ENCODE measurements at places on chromosomes 4 and X.

DNA sequence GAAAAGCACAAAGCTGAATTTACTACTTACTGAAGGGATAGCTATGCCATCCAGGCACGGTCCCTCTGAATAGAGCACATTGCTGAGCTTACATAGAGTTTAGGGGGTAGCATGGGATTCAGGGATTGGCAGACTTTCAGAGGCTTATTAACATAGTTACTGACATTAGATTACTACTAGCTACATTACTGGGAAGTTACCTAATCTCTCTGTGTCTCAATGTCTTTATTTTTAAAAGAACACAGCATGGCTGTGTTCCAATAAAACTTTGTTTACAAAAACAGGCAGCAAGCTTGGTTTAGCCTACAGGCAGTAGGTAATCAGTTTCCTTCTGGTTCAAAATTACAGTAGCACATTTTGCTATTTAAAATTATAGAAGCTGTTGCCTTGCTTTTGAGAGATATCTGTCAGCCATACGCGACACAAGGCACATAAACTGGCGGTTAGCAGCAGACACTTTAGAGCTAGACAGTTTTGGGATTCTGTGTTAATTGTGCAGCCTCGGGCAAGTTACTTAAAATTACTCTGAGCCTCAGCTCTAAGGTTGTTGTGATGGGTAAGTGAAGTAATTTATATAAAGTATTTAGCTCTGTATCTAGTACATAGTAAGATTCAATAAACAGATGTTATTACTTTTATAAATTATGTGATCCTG lies 6.9 kb downstream of the KLHL8 start:
- no peak for DNase-seq

GRCh38 chrX:34918091-34918736 lies 24.4 kb upstream of the FAM47B start:
- DNase-seq: no peak

DNA sequence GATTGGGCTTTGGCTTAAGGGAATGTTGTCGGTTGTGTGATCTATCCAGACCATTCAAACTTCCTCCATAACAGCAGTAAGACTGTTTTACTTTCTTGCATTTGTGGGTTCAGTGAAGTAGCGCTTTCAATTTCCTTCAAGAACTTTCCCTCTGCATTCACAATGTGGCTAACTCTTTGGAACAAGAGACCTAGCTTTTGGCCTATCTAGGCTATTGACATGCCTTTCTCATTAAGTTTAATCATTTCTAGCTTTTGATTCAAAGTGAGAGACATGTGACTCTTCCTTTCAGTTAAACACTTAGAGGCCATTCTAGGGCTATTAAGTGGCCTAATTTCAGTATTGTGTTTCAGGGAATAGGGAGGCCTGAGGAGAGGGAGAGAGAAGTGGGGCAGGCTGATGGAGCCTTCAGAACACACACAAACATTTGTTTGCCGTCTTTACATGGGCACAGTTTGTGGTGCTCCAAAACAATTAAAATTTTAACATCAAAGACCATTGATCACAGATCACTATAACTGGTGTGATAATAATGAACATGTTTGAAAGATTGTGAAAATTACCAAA lies 34.1 kb downstream of the ADH5 start:
- no peak for DNase-seq

DNA sequence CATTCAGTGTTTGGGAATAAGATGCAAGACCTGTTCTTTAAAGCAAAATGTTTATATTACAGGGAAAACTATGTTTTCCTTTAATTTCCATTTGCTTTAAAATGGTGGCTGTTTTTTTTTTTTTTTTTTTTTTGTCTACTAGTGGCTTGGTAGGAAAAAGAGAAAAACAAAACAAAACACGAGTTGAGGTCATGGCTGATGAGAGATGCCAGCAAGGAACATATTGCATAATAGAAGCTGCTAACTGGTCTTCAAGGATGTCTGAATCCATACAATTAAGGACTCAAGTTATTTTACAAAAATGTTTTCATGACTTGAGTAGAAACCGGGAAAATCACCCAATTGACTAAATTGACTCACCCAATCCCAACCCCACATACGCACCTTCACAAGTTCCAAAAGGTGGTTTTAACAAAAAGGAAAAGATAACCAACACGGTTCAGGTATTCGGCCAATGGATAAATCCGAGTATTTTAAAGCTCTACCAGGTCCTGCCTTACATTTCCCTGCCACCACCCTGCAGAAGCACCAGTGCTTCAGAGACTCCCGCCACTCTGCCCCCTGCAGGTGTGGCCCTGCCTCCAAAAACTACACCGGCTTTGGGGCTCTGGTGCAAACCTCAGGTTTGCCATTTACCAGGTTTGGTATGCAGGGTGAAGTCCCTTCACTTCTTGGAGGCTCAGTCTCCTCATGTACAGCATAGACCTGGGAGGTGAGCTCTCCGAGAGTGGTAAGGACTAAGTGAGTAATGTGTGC lies 27.1 kb downstream of the PIR start:
- no peak for DNase-seq

- no peak for DNase-seq
Measured at GRCh38 chrX:1679238-1679637, 64.4 kb downstream of the ASMT start.
